ENCODE measurements at places on chromosomes 13 and 19.

- no peak for DNase-seq
These were observed 33.1 kb upstream of the CYP2S1 start for GRCh38 chr19:41159881-41160280.

DNA sequence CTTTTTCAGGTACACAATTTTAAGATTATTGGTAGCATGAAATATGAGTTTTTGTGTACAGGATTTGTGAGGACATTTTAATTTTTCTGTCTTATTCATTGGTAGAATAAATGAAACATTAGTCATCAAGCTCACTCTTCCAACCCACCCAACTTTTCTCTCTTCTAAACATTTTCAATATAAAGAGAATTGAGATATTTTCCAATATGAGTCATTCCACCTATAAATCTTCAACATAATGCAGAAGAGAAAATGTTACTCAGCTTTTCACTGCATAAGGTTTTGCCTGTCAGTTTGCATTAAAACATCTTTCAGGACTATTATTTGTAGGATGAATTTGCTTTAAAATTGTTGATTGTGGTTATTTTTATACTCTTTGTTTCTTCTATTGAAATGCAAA lies 330.7 kb downstream of the PCDH20 start:
- no peak for DNase-seq

- no peak for DNase-seq
These were observed 1.1 kb downstream of the HDGFL2 start for GRCh38 chr19:4473011-4473762.

DNA sequence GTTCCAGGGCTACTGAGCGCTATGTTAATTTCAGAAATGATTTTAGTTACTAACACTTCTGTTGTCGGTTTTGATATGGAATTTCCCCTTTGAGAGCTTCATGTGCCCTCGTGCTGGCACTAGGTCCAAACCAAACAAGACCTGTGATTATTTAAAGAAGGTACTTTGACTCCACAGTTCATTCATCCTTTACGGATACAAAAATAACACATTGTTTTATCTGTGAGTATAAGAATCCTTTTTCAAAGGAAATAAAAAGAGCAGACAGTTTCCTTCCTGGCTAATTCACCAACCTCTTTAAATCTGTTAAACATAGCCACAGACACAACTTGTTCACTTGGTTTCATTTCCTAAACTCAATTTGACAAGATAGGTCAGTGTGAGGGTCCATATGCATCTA lies 141.2 kb downstream of the FLT1 start:
- DNase-seq: no peak

DNA sequence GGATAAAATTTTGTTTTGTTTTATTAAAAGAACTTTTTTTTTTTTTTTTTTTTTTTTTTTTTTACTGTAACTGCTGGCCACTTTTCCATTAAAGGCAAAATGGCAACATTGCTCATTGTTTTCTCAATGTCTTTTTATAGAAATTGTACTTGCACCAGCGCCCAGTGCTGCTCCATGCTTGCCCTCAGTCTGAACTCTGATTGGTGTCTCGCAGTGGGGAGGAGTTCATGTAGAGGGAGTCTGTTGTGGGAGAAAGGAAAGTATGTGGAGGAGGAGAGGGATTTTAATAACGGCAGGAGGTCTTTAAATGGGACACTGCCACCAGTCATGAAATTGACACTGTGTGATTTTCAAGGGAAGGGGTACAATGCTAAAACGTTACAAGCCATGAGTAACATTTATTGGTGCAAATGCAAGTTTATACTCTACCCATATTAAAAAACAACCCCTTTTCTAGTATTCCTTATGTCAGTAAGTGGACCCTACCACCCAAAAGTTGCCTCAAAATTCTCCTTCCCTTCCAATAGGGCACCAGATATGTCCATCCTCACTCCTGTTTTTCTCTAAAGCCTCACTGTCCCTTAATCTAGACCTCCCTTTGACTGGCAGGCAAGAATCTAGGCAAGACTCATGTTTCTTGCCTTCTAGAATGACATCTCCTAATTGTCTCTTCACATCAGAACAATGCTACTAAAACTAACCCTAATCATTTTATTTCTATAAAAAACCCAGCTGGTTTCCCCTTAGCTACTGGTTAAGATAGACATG lies 3.2 kb downstream of the RASL11A start:
- no peak for DNase-seq

GRCh38 chr13:101298517-101298916 lies 117.8 kb downstream of the NALCN start:
- no peak for DNase-seq

GRCh38 chr13:64453831-64454230 lies 2776.3 kb downstream of the PCDH9 start:
- DNase-seq: no peak

GRCh38 chr13:59157181-59157580 lies 1006.5 kb downstream of the DIAPH3 start:
- no peak for DNase-seq

DNA sequence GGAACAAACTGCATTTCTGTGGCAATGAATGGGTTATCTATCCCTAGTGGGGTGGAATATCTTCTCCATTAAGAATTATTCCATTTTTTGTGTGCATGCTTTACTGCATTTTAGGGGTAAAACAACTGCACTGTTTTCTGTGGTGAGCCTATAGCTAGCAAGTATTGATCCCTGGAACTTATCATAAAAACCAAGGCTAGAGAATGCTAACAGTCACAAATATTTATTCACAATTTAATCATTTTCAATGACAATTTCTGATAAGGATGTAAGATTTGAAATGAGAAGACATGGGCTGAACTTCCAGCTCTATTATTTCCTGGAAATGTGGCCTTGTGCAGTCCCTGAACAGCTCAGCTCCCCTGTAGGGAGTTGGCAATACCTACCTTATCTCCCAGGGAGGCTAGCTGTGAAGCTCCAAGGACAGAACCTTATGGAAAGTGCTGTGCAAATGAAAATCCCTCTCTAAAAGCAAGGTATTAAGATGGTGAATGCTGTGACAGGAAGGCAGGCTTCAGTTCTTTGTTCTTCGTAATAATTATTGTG lies 51.5 kb upstream of the FAM216B start:
- DNase-seq: no peak

DNA sequence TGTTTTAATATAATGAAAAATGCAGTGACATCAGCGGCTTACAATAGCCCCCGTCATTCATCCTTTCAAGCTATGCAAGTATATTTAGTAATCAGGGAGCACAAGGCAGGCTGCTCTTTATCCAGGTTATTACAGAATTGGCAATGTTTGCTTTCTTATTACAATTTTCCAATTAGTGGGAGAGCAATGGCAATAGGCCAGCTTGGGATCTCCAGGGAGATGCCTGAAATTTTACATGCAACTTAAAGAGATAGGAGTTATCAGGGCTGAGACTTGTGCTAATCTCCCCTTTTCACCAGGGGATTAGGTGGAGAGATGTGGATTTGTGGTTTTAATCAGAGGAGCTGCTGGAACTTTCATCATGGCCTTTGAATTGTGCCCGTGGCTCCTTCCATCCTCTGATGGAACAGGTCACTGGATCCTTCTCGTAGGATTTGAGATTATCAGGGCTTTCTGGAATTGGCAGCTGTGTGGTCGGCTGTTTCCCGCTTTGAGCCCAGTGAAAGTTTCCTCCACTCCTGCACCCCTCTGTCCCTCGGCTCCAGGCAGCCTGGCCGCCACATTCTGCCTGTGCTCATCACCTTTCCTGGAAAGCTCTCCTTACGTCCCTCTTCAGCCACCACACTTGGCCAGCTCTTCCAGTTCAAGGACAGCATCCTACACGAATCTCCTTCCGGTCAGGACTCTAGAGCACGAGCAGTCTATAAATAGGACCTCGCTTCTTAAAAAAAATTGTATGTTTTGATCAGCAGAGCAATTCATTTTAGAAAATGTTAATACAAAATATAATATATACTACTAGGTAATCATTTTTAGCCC lies 47.0 kb downstream of the CBY2 start:
- DNase-seq: no peak

GRCh38 chr13:51052581-51052980 lies 58.5 kb downstream of the C13orf42 start:
- DNase-seq: no peak

DNA sequence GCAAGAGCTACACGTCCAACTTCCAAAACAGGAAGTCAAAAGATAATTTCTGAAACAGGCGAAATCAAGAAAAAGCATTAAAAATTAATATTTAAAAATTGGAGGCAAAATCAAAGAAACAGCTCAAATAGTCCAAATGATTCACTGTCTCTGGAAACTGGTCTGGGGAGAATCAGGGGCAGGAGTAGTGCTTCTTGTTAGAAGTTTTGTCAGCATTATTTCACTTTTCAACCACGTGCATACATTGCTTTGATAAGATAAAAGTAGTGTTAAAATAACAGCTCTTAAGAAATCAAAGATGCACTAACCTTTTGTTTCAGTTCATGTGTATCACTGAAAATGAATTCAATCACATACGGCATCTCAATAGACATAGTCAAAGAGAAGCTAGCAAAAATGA lies 53.8 kb downstream of the PARP4 start:
- no peak for DNase-seq

- DNase-seq: peak; percentile 86
These were observed 82.9 kb upstream of the CACNA1A start for GRCh38 chr19:13588957-13589833.

Data from naive thymus-derived CD4-positive, alpha-beta T cell (primary cell).